ENCODE measurements at places on chromosomes 2 and 18.

DNA sequence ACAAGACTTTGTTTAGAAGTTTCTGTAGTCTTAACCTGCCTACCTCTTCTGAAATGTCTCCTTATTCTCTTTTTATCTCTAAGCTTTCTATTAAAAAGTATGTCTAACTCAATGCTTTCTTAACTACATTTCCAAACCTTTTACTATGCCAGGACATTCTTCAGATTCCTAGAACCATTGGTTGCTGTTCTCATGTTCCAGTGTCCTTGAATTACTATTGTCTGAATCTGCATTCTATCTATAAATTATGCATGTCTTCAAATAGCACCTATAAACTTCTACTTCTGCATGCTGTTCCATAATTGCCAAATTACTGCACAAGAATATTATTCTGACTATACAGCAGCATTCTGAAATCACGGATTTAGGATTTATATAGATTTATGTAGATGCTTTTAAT lies 166.0 kb upstream of the VWC2L start:
- no peak for DNase-seq

GRCh38 chr2:76204048-76204447 lies 493.3 kb upstream of the GCFC2 start:
- DNase-seq = no peak

DNA sequence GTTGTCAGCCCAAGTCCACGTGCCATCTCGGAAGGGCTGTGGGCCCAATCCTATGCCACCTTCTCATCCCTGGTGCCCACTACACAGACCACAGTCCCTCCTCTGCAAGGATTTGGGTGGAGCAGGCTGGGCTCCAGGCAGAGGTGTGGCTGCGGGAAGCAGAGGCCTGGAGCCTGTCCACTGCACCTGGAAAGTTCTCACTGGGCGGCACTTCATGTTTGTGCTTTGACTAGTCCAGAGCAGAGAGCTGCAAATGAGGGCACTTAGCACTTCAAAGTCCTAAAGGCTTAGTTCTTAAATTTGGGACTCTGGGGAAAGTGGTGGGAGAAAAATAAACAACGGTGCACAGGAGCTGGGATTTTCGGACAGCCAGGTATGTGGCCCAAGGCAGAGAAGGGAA lies 308.9 kb upstream of the POU3F3 start:
- DNase-seq = no peak

DNA sequence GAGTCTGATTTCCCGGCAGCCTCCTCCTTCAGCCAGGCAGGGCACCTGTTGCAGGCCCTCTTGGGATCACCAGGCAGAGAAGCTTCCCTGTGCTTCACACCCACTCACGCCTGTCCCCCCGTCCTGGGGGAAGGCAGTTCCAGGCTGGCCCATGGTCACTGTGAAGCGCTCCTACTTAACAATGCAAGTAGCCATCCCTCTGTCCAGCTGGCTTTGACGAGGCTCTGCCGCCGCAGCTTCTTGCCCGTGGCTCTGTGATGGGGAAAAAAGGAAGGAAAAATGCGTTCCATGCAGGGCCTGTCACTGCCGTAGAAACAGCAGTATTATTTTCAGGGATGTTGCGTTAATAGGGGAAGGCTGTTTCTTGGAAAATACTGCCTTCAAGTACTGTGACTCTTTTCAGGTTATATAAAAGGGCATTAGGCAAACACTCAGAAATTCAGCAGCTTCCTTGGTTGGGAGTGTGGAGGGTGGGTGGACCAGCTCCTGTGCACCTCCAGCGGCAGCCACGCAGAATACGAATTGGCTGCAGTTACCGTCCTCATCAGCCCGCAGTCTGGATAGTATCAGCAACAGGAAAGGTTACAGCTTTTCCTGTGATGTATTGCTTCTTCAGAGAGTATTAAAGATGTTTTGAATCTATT lies 232.3 kb downstream of the KLHL29 start:
- no peak for DNase-seq

DNA sequence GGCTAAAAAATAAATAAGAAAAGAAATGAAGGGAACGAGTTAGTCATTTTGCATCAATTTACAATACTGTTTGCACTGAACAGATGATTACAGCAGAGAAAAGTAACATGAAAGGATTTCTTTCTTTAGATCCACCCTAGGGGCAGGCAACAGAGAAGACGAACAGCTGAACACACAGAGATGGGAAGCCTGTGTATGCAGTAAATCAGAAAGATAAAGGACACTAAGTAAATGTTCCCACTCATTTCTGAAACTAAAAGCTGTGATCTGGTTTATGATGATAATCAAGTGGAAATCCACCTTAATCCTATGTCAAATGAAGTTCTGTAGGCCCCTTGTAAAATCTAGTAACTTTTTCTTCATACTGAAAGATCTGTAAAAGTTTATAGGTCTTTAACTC lies 54.2 kb downstream of the AKAIN1 start:
- no peak for DNase-seq

DNA sequence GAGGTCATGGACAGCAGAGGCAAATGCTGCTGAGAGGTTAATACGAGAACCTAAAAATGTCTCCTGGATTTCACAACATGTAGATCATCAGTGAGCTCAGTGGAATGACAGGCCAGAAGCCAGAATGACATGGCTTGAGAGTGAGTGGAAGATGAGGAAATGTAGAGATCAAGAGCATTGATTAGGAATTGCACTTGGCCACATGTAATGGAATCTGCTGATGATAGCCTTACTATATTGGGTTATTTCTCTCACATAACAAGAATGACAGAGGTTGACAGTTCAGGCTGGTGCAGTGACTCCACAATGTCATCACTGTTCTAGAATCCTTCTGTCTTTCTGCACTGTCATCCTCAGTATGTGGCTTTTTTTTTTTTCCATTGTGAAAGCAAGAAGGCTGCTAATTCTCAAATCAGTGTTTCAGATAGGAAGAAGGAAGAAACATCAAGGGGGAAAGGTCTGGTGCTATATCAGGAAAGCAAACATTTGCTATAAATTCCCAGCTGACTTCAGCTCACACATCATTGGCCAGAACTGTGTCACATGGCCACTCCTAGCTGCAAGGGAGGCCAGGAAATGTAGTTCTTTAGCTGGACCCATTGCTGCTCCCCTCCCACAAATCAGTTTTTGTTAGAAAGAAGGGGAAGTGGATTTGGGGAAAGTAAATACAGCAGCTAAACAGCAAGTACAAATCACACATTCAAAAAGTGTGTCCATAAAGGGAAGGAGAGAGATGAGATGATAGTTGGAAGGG lies 127.2 kb downstream of the FAM161A start:
- no peak for DNase-seq

Data from stimulated activated naive CD4-positive, alpha-beta T cell treated with Interleukin-2 at 50 U/mL for 16 hours (primary cell).